ENCODE measurements at places on chromosomes 1 and 21.

DNA sequence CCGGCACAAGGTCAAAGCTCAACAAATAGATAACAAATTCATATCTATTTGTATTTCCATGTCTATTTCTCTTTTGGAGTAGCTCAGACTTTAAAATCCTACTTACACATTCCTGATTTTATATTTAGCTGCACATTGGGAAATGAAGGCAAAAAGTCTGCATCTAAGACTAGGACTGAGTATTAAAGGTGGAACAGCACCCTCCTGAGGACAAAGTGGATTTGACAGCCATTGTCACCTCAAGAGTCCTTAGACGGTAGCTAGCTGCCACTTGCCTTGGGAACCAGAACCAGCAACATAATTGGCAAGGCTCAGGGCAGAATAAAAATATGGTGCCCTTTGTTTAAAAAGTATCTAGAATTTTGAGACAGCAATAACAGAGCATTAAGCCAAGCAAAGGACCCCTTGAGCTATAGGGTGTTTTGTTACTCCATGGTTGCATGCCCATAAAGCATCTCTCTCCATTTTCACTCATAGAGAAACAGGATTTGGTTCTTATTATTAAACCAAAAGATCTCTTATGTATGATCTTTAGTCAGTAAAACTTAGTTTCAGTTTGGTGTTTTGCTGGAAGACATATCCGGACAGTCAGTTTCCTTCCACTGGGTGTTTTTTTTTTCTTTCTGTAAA, 30.0 kb upstream of the SGIP1 start:
- DNase-seq, result no peak

- DNase-seq, result no peak
Measured at GRCh38 chr1:1304331-1305299, 3.1 kb downstream of the ACAP3 start.

DNA sequence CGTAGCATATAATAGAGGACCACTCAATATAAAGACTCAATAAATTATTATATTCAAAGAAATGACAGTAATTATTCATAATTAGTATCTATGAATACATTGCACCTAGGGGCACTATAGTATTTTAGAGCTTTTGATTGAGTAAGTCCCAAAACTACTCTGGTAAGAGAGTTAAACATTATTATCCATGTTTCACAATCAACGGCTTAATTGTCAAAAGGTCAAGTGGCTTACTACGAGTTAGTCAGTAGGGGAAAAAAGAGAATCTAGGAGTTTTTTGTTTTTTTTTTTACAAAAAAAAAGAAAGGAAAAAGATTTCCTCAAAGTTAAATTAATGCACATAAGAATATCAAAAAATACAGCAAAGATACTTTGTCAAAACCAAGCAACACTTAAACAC, 20.4 kb upstream of the LAMC1 start:
- no peak for DNase-seq

DNA sequence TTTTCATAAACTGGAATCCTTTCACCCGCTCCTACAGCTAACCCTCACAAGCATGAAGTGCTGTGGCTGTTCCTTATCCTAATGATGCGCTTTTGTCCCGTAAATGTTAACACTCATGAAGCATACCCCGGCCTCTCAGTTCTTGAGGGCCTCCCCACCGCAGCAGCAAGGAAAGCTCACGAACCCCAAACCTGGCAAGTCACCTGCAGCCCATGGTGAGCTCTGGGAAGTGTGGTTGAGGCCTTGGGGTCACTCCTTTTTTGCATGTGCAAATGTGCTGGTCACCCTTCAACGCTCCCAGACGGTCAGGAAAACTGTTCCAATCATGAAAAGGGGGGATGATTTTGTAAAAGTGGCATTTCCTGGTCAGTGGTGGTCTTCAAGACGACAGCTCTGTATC, 124.6 kb downstream of the PRDM2 start:
- DNase-seq, result no peak

GRCh38 chr1:29172415-29172939, 9.2 kb downstream of the SRSF4 start:
- no peak for DNase-seq

GRCh38 chr1:171128463-171128862, 37.8 kb downstream of the FMO3 start:
- DNase-seq, result no peak

- no peak for DNase-seq
Measured at GRCh38 chr1:159714529-159714928, at the start of gene CRP. CRP (minus strand) TSS chr1:159714589; CDS start chr1:159714485, 104 bp downstream.

DNA sequence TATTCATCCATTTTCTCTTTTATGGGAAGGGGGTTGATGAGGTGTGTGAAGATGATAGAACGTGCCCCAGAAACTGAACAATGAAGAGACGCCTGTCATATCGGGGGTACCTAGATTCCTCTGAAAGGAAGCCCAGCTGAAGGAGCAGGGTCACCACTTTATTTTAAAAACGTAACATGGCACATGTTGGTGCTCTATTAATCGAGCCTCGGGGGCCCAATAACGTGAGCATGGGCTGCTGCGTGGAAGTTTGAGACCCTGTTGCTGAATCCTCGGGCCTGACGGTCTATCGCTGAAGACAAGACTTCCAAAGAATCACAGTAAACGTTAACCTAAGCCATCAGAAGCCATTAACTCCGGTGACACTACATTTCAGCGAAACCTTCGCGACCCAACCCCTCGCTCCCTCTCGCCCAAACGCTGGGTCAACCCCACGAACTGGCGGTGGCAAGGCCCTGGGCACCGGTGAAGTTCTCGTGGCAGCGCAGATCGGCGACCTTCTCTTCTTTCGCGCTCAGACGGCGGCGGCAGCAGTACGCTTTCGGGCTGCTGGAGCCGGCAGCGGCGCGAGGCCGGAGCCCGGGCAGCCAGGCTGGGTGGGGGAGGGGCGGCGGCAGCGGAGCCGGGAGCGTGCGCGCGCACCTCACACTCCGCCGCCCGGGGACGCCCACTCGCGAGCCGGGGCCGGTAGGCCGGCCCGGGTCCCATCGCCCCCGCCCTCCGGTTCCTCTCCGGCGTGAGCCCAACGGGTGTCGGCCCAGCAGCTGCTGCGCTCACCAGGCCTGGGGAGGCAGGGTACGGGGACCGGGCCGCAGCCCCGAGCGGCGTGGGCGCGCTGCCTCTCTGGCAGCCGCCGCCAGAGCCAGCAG, 838 bp upstream of the MAN1A2 start:
- DNase-seq, result peak; percentile 34

DNA sequence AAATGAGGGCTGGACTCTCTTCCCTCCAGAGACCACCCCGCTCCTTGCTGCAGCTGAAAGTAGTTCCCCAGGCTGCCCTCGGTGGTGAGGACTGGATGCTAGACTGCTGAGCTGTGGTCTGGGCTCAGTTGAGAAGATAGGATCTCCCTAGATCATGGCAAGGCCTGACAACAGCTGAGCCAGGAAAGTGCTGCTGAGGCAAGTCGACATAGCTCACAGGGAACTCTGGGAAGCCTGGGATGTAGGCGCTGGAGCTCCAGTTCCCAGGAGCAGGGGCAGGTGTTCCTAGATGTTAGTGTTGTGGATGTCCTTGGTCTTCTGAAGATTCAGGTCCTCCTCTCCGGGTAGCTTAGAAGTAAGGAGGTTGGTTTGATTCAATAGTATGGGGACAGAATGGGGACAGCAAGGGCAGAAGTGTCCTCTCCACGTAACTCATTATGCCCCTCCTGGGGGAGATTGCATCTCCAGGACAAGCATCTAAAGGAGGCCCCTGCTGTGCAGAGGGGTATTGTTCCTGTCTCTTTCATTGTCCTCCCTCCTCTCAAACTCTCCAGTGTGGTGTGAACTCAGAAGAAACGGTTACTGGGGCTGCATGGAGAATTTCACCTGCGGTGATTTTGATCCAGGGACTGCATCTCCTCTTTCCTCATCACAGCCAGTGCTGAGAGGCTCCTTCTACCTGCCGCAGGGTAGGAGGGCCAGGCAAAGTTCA, 3.7 kb downstream of the CYB561D1 start:
- DNase-seq, result no peak

DNA sequence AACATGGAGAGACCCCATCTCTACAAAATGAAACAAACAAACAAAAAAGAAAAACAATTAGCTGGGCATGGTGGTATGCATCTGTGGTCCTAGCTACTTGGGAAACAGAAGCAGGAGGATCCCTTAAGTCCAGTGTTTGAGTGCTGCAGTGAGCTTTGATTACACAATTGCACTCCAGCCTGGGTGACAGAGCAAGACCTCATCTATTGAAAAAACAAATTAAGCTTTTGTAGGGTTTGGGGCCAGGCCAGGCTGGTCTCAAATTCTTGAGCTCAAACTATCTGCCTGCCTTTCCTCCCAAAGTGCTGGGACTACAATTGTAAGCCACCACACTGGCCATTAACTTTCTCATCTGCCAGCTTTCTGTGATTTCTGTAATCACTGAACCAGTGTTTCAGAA, 27.2 kb downstream of the NIPAL3 start:
- no peak for DNase-seq

- DNase-seq, result no peak
Measured at GRCh38 chr1:59761443-59761842, 53.3 kb upstream of the HOOK1 start.

DNA sequence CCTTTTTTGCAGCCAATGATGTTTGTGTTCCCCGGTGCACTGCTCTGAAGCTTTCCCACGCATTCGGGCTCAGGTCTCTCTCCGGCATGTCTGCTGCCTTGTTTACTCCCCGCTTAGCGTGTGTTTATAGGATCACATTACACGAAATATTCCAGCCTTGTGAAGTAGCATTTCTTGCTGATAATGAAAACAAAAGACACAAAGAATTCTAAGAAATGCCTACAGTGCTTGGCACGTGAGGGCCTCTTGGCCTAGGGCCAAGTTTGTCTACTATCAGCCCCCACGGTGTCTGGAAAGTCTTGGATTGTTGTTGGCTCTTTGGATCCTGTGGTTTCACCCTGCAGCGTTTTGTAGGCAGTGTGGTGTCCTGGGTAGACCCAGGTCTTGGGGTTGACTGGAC, 11.2 kb upstream of the GSTM4 start:
- DNase-seq, result no peak

DNA sequence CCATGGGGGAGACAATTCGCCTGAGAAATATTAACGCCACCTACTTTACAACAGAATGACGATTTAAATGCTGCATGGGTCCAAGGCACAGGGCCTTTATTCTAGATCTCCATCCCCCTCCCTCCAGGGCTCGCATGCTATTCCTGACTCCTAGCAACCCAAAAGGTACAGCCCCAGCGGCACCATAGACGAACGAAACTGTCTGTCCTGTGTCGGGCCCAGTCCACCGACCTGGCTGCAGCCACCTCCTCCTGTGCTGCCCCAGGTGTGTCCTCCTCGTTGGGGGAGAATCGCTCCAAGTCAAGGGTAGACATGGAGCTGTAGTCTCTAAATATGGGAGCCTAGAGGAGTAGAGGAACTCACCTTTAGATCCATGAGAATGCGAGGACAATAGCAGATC, 196.5 kb downstream of the TOMM20 start:
- no peak for DNase-seq

GRCh38 chr1:180081474-180081873, 73.2 kb upstream of the QSOX1 start:
- DNase-seq, result no peak

DNA sequence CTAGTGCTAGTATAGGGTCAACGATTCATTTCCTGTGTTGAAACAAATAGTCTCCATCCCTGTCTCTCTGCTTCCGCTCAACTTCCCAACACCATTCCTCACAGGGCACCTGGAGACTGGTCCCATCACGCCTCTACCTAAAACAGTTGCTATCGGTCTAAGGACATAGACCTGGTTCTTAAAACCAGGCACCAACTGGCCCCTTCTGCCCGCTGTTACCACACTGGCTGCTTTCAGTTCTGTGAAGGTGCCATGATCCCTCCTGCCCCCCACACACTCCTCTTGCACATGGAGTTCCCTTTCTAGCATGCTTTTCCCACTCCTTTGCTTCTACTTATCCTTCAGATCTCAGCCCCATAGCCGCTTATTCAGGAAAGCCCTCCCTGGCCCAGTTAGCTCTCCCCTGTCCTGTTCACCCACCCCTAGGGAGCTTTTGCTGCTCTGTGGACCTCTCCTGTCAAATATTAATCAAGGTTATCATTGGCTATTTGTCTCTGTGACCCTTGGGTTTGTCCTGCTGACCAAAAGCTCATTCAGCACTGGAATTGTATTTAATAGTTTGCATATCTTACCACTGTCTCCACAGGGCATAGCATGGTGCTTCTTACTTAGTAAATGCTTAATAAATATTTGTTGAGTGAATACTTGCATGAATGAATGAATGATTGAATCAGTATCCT, 11.9 kb upstream of the KPRP start:
- no peak for DNase-seq

- DNase-seq, result no peak
Measured at GRCh38 chr1:99218999-99219398, 45.3 kb upstream of the PLPPR4 start.

DNA sequence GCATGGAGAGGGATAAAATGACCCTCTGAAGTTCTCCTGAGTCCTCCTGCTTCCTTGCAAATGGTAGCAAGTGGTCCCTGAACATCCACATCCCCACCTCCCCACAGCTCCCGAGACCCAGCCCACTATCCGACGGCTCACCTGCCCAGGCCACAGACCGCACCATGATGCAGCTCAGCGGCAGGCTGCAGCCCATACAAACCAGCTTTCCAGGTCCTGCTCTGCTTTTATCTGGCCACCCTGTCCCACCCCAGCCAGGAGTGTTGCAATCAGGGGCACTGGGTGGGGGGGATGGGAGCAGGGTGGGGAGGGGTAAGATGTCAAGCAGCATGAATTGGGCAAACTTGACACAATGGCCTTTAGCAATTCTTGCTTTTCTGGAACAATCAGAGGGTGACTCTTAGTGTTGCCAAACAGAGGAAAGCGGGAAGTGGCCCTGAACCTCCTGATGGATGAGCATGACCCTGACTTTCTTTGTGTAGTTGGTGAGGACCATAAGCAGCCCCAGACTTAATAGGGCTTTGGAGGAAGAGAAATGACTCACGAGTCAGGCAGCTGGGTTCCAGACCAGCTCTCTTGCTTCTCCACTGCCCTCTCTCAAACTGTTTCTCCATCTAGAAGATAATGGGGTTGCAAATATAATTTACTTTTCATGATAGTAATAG, at the start of gene CHIT1:
Gene CHIT1, minus strand, starts transcription at position 203 of the 665 bp plus-strand sequence. Its CDS starts 37 bp downstream, at position 166.
- DNase-seq, result no peak

- DNase-seq, result no peak
Measured at GRCh38 chr1:116807394-116808199, 53.4 kb downstream of the CD2 start.

DNA sequence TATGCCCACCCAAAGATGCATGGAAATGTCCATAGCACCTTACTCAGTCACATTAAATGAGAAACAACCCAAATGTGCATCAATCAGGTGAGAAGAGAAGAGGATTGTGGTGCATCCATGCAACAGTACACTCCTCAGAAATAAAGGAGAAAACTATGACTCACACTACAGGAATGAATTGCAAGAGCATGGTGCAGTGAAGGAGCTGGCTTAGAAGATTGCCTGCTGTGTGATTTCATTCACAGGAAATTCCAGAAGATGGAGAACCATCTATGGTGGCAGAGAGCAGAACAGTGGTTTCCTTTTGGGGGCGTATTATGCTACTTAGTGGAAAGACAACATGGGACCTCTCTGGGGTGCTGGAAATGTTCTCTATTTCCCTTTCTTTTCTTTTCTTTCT, 278.6 kb upstream of the AJAP1 start:
- DNase-seq, result no peak
